ENCODE measurements at places on chromosomes 16 and 17. TPM values are rescaled to one million over a fixed set of nuclear protein-coding genes. Genes with fewer than 3 reads are reported as not detected.

GRCh38 chr17:77874303-77875050, 84.0 kb upstream of the TNRC6C start:
- DNase-seq = no peak

- peak; percentile 56 for DNase-seq
Measured at GRCh38 chr17:61248399-61248798, 151.2 kb upstream of the TBX2 start.

- DNase-seq = no peak
Measured at GRCh38 chr17:53133876-53134275, 688.9 kb upstream of the KIF2B start.

DNA sequence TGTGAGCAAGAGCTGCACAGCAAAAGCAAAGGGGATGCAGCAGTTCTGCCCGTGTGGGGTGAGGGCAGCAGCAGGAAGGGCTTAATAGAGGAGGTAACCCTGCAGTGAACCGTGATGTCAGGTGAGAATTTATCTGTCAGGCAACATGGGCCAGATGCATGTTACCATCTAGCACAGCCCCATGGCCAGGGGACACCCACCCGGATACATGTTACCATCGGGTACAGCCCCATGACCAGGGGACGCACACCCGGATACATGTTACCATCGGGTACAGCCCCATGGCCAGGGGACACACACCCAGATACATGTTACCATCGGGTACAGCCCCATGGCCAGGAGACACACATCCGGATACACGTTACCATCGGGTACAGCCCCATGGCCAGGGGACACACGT, 99.4 kb downstream of the RBFOX3 start:
- DNase-seq = no peak

DNA sequence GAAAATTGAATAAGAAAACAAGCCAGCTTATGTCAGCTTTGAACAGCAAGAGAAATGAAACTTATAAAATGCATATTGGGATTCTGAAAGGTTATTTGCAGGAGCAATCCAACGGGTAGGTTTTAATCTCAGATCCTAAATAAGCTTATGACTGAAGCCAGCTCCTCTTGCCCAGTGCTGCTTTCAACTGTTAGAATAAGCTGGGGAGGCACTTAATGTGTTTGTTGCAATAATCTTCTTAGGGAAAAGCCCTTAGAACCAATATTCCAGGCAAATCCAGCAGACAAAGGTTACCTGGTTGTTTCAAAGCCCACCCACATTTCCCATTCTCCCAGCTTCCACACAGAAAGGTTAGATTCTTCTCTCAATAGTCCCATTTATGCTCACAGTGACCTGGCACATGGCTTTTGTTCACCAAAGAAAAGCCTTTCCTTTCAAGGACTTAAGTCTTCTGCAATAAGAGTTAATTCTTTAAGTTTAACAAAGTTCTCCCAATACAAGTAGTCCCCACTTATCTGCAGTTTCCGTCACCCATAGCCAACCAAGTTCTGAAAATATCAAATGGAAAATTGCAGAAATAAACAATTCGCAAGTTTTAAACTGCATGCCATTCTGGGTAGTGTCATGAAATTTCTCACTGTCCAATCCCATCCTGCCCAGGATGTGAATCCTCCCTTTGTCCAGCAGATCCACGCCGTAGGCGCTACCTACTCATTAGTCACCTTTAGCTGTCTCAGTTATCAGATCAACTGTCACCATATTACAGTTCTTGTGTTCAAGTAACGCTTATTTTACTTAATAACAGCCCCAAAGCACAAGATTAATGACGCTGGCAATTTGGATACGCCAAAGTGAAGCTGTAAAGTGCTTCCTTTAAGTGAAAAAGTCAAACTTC, 5.9 kb downstream of the TEX2 start:
- DNase-seq = no peak

- DNase-seq = no peak
Measured at GRCh38 chr16:30903596-30903995, 7.2 kb downstream of the CTF1 start.

- DNase-seq = no peak
Measured at GRCh38 chr16:57998992-57999365, 1.5 kb downstream of the ZNF319 start.

DNA sequence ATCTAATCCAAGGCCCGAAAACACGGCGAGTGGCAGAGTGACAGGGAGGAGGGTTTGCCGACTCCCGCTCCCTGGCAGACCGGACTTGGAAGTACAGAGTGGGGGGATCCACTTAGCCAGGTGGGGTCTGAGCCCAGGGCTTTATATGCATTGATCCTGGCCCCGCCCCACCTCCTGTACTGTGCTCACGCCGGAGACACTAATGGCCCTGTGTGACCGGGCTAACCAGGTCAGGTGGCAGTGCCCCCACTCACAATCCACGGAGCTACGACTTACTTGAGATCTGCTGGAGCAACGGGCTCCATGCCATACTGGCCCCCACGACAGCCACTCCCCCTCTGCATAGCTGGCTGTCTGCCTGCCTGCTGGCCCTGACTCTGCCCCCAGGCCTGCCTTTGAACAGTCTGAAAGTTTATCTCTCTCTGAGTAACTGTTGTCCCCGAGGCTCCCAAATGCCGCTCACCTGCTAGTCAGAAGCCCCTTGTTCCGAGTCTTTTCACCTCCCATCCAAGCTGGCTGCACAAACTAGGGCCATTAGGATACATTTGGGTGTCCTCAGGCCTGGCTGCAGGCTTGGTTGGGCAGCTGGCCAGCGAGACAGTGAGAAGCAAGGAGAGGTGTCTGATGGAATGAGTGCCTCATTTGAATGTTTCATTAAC, 28.0 kb downstream of the CACNA1G start:
- no peak for DNase-seq

GRCh38 chr17:14772776-14773175, 471.9 kb downstream of the HS3ST3B1 start:
- no peak for DNase-seq

- no peak for DNase-seq
Measured at GRCh38 chr17:27452828-27453227, 3.4 kb upstream of the KSR1 start.

Gene SERPINF2
- 63.8 TPM for total RNA-seq

DNA sequence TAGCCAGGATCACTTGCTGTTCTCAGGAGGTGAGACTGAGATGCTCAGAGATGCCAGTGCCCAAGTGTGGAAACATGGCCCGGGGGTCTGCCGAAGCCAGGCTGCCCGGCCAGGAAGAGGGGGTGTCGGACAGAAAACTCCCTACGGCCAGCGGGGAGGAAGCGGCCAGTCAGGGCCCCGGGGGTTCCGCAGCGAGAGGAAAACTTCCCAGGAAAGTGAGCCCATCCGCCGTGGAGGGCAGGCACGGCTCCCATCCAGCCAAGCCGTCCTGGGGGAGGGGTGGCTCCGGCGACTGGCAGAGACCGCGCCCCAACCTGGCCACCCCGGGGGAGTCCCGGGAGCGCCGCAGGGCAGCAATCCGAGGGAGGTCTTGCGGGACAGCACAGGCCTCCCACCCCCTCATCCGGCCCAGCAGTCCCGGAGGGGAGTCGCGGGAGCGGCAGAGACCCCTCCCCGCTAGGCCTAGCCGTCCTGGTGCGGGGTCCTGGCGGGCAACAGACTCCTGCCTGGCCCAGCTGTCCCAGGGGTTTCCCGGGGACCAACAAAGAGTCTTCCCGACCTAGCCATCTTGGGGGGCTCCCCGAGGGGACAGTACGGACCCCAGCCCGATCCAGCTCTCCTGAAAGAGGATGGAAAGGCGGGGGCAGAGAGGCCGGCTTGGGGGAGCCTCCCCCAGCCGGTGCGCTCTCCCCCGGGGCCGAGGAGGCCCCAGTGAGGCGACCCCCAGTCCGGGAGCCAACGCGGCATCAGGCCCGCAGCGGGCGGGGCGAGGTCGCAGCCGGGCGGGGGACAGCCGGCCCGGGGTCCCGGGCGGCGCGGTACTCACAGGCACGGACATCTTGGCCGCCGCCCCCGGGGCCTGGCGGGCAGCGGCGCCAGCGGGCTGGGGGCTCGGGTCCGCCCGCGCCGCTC, 13.8 kb upstream of the BCAR1 start:
- DNase-seq = no peak

GRCh38 chr16:82328881-82329469, 159.0 kb upstream of the MPHOSPH6 start:
- no peak for DNase-seq

Gene ITFG1
- 29.2 TPM for total RNA-seq

- no peak for DNase-seq
Measured at GRCh38 chr17:70523426-70523825, 354.1 kb downstream of the KCNJ2 start.

- no peak for DNase-seq
Measured at GRCh38 chr17:54807331-54807730, 93.3 kb upstream of the TOM1L1 start.

Measured in Caco-2 (cell line).